Sigmoid colon (tissue), 7 donors: ENCODE measurements at places on chromosomes 2 and 18.

DNA sequence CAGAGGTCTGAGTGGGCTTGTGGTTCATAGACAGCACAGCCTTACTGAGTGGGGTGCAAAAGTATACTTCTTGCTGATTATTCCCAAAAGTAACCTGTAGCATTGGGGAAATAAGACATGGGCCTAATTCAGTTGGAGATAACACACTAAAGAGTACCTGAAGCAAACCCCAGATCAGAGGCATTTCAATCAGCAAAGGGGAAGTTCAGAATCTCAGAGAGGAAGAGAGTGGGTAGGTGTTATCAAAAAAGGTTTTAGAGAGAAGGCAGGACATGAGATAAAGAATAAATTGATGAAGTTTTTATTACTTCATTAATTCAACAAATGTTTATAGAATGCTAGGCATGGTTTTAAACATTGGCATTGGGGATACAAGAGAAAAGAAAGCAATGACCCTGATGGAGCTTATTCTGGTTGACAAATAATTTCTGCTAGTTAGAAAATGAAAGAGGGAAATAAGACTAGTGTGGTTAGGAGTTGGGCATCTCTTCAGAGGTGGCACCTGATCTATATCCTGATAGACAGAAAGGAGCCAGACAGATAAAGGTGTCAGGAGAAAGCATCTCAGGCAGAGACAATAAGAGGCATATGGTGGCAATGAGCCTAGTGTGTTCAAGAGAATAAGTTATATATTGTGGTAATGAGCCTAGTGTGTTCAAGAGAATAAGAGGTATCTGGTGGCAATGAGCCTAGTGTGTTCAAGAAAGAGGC lies 153.8 kb upstream of the SETBP1 start:
- no peak for DNase-seq

GRCh38 chr18:37641573-37641972 lies 76.0 kb upstream of the CELF4 start:
- no peak for DNase-seq

DNA sequence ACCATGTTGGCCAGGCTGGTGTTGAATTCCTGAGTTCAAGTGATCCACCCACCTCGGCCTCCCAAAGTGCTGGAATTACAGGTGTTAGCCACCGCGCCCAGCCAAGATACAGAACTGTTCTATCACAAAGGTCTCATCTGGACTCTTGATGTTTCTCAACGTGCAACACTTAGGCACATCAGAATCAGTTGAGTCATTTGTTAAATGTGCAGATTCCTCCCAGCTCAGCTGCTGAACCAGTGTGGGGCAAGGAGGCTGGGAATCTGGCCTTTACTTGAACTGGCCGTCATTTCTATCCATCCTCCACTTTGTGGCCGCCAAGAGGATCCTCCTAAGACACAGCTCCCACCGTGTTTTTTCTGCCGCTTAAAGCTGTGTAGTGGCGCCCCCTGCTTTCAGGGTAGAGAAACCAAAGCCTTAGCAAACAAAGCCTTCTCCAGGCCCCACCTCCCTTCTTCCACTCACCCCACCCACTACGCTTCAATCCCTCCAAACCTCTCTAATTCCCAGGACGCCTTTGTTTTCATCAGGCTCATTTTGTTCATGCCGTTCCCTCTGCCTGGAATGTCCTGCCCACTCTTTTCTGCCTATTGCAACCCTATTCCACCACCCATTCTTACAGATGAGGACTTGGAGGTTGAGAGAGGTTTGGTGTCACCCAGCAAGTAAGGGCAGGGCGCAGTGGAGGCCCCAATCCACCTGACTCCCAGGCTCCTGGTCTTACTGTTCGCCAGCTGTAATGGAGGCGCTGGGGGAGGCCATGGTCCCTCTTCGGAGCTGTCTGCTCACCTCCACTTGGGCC lies 776 bp upstream of the SPEG start:
- DNase-seq = peak; percentile 94

DNA sequence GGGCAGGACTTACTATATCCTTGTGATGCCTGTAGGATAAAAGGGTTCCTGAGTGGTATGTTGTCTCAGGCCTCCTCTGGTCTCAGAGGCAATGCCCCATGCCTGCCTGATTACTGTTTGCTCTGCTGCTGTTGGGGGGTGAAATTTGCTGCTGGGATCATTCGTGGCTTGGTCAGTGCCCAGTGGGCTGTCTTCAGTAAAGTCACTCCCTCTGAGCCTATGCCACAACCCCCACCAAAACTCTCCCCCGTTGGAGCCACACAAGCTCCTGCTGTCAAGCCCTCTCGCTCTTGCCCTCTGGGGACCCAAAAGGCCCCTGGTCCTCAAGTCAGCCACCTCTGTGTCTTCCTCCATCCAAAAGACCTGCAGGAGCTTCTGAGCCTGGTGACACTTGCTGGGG lies 38.6 kb upstream of the TGIF1 start:
- no peak for DNase-seq

DNA sequence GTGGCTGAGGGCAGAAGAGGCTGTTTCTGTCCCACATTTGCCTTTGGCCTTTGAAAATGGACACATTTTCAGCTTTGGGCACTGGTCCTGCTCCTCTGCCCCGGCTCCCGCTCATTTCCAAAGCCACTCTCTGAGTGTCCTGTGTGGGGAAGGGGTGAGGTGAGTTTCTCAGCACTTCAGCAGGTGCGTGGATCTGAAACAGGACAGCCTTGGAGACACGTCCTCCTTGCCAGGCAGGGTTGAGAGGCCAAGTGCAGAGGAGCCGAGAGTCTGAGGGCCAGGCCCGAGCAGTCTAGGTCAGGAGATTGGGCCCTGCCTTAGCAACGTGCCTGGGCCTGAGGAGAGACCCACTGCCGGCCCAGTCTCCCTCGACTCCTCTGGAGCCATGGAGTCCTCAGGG lies 21.9 kb upstream of the ALPI start:
- DNase-seq = no peak

- DNase-seq = no peak
These were observed 463.7 kb downstream of the CDH2 start for GRCh38 chr18:27713037-27713737.

DNA sequence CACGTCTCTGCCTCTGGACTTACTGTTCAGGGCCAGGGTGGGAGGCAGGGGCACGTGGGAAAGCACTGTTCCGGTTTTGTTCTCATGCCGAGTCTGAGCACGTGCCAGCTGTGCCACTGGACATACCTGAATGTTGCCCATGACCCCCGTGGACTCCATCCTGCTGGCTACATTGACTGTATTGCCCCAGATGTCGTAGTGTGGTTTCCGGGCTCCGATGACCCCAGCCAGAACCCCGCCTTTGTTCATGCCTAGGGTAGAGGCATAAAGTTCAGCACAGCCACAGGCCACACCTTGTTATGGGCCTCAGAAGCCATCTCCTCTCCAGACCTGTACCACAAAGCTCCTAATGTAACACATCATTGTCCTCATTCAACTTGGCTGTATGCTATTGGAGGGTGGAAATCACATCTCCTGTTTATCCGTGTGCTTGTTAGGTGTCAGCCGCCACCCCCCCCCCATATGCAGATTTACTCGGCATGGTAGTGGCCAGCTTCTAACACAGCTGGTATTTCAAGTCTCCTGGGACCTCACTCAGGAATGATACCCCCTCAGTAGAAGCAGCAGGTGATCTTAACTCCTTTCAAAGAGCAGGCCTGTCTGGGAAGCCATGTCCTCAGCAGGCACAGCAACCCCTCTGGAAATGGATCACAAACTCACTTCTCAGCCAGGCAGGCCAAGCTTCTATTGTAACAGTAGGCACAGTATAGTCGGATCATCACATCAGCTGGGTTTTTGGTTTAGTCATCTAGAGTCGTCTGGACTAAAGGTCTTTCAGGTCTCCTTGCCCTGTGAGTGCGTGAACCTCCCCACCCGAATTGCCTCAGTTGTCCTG lies 27.6 kb downstream of the CENPO start:
- peak; percentile 41 for DNase-seq

DNA sequence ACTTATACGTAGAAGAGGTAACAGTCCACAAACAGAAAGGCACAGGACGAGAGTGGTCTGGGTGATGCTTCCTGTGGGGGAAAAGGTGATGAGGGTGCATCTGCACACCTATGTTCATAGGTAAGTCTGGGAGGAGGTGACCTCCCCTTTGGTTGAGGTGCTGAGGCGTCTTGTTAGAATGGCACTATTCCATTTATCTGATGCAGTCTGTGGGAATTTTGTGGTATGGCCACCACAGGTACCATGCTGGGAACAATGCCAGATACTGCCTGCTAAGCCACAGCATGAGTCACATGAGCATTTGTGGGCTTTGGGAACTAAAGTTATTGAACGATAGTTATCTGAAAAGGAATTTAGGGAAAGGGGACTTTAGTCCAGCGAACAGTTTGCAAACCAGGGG lies 27.9 kb downstream of the IL37 start:
- no peak for DNase-seq

- no peak for DNase-seq
These were observed 53.9 kb downstream of the ZNF407 start for GRCh38 chr18:74651327-74652128.

DNA sequence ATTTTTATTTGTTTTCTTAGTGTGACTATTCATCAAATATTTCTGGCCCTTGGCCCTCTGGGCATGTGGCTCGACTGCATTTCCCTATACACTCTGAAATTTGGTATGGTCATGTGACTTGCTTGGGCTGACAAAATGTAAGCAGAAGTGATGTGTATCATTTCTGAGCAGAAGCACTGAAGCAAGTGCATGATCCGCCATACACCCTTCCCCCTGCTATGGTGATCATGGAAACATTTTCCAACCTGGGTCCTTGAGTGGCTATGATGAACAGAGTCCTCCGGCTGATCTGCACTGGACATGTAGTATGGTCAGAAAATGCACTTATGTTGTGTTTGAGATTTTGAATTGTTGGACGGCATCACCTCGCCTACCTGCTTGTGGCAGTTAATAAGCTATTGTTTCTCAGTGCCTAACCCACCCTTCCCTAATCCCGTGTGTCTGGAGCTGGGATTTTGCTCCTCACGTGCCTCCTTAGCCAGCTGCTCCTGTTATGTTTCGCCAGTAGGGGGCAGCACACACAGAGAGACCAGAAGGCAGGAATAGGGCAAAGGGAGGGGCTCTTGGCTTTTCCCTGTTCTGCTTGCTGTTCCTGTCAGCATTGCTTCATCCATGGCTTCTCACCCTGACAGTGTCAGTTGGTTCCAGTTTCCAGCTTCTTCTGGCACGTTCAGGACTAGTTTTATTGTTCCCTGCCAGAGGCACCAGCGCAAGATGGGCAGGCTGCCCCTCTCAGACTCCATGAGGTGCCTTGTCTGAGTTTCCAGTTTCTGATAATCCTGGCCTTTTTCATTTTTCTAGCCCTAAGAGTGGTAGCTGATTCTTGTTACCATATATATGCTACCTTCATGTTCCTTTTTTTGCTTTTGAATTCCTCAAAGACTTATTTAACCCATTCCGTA lies 207.4 kb downstream of the ARL6IP6 start:
- DNase-seq = peak; percentile 84

DNA sequence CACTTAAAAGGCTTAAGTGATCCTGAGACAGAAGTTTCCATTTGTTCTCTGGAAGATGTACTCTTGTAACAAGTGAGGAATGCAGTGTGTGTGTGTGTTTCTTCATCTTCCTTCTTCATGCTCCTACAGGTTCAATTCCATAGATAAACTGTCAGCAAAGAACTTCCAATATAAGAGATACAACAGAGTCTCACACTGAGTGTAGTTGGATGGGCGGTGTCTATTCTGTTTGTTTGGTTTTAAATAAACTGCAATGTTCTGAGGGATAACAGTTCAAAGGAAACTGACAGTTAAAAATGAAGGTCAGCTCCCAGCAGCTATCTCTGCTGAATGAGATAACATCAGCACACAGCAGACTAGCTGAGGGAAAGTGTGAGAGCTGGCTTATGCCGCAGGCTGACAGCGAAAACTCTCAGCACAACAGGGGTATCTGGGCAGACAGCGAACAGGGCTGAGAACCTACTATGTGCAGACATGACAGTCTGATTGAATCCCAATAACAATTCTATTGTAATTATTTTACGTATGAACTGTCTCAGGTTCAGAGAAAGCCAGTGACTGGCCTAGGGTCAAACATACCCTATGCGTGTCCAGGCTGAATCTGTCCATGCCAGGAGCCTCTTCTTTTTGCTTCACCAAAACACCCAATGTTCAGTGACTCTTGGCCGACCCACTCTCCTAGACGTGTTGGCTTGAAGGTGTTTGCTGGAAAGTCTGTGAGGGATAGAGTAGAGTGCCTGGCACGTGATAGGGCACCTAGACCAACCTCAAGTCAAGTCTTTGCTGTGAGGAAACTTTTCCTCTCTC lies 201.9 kb upstream of the TRIB2 start:
- no peak for DNase-seq

DNA sequence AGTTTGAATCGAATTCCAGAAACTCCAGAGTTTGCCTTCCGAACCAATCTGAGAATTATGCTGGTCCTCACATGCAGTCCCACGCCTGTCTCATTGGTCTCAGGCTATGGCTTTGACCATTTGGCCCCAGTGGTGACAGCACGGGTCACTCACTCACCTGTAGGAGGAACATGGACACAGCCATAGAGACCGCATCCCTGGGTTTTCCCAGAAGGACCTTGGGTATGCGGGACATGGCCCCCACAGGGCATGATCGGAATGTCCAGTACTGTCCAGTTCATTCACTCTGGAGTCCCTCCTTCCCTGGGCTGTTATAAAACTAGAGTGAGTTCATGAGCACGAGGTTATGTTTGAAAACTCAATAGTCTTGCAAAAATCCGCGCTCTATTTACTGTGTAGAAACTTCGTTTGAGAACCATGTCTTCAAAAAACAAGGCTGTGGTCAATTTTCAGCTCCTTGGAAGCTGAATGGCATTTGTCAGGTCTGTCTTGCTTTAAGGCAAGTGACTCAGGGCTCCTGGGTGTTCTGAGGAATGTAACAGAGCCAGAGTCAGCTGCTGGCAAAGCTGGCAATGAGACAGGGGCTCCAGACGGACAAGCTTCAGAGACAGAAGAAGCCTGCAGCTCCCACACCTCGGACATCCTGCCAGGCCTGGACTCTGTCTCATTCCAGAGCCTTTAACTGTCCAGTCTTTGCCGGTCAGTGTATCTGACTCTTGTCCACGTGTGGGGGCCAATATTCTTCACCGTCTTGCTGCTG lies 86.7 kb upstream of the TMEM18 start:
- DNase-seq = no peak

DNA sequence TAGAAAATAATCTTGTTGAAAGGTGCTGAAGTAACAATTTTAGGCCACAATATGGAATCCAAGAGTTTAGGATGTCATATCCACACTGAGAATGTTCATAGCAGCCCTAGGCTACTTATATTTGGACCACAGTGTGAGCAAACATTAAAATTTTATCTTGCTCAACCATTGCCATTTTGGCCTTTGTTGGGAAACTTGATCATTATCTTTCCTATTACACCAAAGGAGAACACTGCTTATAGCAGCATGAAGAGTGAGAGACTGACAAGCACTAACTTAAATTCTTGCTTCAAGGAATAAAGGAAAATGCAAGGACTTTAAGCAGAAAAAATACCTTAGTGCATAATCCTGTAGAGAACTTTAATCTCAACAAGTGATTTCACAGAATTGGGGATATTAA lies 86.3 kb upstream of the LRRTM4 start:
- DNase-seq = no peak
